Panc1 (cell line): ENCODE measurements at places on chromosomes 16 and 17.
A peak's percentile ranks its signal among the peaks of the same experiment; 100 is the strongest.

GRCh38 chr17:20216154-20216815 is 207.1 kb downstream of the SPECC1 start:
- DNase-seq: no peak

DNA sequence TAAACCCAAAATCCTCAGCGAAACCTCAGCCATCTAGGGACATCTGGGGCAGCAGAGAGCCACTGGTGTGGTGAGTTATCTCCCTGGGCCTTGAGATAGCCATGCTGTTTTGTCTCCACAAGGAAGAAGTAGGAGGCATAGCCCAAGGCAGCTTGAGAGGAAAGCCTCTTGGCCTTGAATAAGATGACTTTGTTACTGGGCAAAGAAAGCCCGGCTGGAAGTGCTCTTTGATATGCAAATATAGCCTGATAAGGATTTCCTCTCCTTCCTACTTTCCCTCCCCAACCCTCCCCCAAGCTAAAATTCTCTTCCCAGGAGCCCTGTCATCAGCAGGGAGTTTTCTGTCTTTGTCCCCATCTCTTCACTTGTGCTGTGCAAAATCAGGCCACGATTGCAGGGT is 694.4 kb downstream of the MAF start:
- DNase-seq: no peak

DNA sequence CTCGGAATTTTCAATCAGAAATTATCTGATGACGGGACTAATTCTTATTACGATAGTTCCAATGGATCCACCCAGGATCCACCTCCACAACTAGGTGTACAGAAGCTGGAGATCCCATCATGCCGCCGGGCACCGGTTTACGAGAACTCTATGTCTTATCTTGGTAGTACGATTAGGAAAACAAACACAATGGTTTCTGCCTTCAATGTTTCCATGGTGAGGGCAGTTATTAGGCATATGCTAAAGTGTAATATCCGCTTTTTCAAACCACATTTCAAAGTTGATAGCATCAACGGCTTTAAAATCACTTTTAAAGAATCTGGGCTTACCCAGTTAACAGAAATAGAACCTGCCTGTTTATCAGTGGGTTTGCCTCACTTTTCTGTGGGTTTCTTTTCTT is 705.7 kb downstream of the MAF start:
- DNase-seq: no peak

DNA sequence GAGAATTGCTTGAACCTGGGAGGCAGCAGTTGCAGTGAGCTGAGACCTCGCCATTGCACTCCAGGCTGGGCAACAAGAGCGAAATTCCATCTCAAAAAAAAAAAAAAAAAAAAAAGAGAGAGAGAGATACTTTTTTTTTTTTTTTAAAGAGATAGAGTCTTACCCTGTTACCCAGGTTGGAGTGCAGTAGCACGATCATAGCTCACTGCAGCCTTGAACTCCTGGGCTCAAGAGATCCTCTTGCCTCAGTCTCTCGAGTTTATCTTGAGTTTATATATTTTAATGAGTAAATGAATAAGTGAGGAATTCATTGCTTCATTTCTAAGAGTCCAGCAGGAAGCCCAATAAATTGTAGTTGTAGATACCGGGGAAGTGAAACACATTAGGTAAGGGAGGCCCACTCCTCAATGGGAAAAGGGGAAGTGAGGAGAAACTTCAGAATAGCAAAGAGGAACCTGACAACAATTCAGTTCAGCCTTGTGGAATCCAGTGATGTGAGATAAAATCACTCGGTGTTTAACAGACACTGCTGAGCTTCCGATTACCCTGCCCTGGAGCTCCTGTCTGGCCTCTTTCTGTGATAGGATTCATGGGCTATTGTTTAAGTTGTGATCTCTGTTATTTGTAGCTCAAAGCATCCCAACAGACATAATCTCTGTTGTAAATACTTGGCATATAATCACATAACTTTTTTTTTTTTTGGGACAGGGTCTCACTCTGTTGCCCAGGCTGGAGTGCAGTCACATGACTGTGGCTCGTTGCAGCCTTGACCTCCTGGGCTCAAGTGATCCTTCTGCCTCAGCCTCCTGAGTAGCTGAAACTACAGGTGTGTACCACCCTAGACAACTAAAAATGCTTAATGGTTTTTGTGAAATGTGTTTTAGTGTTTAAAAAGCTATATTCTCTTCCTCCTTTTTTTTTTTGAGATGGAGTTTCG is 15.8 kb upstream of the ITGAM start:
- no peak for DNase-seq

GRCh38 chr16:3625911-3626732 is 14.7 kb upstream of the SLX4 start:
- no peak for DNase-seq

- DNase-seq: no peak
Observed at GRCh38 chr16:15749371-15749770, 99.3 kb downstream of the NDE1 start.

- no peak for DNase-seq
Observed at GRCh38 chr16:22353191-22353919, 21.1 kb downstream of the CDR2 start.

DNA sequence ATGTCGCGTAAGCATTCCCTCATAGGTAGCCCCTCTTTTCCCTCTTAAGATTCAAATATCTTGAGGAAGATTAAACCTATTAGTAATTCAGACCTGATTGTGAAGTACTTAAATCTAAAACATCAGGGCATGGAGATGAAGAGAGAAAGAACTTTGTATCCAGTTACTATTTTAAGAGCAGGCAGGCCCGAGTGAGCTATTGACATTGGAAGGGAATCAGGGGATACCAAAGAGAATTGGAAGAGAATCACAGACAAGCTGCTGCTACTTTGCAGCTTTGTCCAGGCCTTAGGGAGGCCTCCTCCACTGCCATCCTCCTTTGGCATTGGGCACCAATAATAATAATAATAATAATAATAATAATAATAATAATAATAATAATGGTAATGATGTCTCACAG is 170.5 kb downstream of the MRTFB start:
- no peak for DNase-seq

- DNase-seq: no peak
Observed at GRCh38 chr16:71780521-71781089, 28.0 kb downstream of the AP1G1 start.

- DNase-seq: no peak
Observed at GRCh38 chr16:14106457-14106856, 35.3 kb downstream of the MRTFB start.

GRCh38 chr17:55730380-55730779 is 7.7 kb upstream of the TMEM100 start:
- no peak for DNase-seq

DNA sequence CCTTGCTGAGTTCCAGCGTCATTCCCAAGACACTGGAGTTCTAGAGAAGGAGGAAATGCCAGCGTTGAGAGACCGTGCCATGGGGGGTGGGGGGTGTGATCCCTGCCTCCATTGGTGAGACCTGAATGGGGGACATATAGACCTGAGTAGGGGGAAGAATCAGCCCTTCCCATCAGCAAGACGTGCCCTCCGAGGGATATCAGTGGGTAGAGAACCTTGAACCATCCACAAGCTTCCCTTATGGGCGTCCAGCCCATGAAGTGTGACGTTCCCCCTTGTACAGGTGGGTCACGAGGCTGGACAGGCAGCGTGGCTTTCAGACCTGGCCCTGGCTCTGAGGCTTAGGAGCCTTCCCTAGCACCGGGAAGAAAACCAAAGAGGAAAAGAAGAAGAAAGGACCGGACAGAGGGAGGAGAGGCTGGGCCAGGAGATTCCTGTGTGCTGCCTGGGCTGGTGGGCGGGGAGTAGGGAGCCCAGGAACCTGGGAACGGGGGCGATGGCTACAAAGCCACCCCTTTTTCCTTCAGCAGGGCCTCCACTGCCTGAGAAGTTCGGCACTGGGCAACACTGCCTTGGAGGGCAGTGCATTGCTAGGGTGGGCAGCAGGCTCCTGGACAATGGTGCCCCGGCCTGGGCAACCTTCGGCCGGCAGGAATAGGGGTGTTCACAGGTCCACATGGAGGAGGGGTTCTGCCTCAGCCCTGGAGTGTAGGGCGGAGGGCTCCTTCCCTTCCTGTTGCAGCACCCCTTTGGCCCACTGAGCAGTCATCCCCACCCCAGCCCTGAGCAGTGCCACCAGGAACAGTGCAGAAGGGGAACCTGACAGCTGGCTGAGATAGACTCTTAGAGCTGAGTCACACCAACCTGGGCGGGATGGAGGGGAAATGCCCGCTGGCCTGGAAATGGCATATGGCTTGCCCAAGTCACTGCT is 7.2 kb downstream of the RAB11FIP4 start:
- DNase-seq: no peak

DNA sequence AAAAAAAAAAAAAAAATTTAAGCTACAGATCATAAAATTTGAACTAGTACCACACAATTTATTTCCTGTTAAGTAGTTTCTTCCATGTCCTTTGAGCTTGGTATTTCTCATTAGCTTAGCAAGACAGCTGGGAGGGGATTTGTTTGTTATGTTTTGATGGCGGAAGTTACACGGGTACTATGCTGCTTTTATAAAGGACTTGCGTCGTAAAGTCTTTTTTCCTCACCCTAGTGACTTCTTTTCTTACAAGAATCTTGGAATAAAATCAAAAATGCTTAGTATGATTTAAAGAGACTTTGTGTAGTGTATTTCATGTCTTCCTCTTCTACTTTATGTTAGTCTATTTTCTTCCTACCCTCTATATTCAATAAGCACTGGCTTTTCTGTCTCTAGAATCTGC is 89.1 kb downstream of the NLK start:
- no peak for DNase-seq

DNA sequence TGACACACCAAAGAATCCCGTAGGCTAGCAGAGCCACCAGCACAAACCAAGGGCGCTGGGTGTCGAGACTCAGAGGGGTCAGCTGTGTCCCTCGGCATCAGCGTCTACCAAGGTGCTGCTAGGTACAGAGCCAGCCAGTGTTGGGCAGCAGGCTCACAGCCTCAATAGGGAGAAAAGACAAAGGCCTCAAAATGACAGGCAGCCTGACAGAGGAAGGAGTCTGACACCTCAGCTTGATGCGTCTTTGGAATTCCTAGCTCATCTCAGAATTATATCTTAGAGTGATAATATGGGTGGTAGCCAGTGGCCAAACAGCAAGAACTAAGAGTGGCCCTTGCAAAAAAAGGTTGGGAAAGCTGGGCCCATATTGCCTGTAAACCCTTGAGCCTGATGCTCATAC is 45.9 kb downstream of the HS3ST3B1 start:
- DNase-seq: no peak

DNA sequence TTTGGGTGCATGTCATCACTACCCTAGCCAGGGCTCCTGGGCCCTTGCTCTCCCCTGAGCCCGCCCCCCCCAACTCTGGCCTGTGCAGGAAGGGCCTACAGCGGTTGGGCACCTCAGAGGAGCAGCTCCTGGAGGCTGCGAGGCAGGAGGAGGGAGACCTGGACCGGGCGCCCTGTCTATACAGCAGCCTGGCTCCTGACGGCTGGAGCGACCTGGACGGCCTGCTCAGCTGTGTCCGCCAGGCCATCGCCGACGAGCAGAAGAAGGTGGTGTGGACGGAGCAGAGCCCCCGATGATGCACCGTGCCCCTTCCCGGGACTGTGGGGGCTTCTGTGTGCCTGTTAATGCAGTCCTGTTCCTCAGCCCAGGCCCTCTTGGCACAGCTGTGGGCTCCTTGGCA is 12.1 kb downstream of the SGSH start:
- no peak for DNase-seq

DNA sequence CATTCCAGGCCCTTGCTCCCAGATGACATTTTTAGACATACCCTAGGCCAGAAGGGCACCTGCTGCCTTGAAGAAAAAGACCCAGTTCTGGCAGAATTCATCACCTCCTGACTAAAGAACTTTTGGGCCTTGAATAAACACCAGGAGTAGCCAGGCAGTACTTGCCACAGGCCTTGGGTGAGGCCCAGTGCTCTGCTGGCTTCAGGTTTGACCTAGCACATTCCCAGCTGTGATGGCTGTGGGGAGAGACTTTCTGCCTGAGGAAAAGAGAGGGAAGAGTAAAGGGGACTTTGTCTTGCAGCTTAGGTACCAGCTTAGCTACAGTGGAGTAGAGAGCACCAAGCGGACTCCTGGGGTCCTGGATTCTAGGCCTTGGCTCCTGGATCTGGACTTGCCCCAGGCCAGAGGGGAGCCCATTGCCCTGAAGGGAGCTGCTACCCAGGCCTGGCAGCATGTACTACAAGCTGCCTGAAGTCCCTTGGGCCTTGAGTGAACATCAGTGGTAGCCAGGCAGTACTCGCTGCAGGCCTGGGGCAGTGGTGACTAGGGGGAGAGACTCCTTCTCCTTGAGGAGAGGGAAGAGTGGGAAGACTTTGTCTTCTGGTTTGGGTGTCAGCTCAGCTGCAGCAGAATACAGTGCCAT is 44.3 kb downstream of the ABCA8 start:
- no peak for DNase-seq

GRCh38 chr16:56289416-56289815 is 98.1 kb downstream of the GNAO1 start:
- DNase-seq: no peak

DNA sequence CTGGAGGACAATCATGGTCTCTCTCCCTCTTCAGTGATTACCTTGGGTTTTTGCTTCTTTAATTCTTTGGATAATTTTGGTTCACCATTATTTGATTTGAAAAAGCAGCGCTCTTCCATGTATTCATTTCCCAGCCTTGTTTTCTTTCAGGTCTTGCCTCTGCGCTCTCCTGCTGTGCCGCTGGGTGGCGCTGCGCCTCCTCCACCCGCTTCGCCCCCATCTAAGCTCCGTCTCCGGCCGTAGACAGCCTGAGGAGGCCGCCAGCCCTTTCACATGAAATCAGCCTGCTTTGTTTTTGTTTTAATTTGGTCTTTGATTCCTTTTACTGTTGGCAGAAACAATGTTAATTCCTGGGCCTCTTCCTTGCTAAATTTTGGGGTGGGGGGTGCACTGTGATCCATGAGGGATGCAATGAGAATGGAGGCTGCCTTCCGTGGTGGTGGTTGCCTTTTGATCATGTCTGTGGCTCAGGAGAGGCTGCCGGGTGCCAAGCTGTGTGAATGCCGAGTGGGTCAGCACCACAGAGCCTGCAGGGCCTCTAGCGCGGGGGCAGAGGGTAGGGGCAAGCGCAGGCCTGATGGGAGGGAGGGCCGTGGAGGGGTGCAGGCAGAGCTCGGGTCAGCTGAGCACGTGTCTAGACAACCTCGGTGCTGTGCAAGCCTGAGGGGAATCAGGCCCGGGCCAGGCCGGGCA is 64.1 kb downstream of the PLD6 start:
- no peak for DNase-seq

- DNase-seq: no peak
Observed at GRCh38 chr16:11668623-11669379, 546 bp downstream of the SNN start.

DNA sequence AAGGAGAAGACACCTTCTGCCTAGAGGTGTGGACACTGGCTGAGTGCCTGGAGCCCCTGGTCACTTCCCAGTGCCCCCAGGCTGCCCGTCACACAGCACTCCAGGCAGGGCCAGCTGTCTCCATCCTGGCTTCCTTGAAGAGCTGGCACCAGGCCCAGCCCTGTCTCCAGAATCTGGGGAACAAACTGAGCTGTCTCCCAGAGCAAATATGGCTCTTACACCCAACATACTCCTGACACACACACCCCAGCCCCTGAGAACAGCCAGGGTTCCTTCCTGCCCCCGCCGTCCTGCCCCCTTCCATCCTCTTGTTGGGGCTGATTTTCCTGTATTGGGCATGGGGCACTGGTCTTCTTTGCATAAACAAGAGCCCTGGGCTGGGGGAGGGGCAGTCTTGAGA is 9.1 kb downstream of the NHERF1 start:
- no peak for DNase-seq

- peak; percentile 42 for DNase-seq
Observed at GRCh38 chr17:68511671-68512246, 471 bp upstream of the PRKAR1A start.

- DNase-seq: no peak
Observed at GRCh38 chr16:57284952-57285363, 486 bp upstream of the PLLP start.

GRCh38 chr17:80899402-80900268 is 92.0 kb upstream of the CHMP6 start:
- DNase-seq: no peak
